Activated T-cell treated with anti-CD3 and anti-CD28 coated beads for 24 hours (primary cell): ENCODE measurements at places on chromosomes 16 and 17.

DNA sequence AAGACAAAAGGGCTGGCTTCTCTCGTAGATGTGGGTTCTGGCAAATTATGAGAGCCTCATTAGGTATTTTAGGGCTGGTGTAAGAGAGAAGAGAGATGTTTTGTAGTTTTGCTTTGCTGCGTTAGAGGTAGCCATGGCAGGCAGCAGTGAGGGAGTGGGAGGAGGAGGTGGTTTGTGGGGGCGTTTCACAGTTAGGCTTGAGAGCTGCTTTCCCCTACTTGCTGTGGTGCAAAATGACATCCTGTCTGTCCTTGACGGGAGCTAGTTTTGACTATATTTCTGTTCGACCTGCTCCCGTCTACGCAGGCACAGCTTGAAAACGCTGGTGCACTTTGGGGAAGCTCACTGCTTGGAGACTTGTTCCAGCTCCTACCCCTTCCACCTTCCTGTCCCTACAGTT lies 75.5 kb downstream of the SLC5A11 start:
- DNase-seq: no peak

DNA sequence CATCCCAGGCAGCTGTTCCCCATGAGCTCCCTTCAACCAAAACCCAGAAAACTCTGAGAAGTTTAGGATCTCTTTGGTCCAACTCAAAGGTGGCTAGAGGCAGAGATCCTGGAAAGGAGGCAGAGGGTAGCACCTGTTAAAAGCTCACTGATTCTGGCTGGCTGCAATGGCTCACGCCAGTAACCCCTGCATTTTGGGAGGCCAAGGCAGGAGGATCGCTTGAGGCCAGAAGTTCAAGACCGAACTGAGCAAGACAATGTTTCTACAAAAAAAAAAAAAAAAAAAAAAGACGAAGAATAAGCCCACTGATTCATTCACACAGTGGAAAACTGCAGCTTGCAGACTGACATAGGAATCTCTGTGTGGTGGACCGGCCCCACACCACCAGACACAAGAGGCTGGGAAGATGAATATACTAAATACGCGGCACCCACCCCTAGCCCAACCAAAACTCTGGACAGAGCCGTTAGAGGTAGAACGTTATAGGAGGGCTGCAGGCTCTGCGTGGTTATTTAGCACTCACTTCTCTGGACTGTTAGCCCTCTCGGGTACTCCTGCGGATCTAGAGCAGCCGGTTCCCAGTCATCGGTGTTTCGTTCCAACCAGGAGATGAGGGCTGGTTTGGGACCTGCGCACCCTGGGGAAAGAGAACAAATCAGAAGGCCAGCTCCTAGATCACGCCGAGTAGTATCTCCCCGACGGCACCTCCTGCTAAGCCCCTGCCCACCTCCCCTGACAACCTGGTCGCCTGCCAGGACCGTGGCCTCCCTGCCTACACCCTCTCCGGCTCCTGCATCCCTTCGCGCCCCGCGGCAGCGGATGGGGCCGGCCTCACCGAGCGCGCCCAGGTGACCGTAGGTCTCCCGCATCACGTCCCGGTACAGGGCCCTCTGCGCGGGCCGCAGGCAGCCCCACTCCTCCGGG lies 925 bp downstream of the ZNF689 start:
- no peak for DNase-seq

DNA sequence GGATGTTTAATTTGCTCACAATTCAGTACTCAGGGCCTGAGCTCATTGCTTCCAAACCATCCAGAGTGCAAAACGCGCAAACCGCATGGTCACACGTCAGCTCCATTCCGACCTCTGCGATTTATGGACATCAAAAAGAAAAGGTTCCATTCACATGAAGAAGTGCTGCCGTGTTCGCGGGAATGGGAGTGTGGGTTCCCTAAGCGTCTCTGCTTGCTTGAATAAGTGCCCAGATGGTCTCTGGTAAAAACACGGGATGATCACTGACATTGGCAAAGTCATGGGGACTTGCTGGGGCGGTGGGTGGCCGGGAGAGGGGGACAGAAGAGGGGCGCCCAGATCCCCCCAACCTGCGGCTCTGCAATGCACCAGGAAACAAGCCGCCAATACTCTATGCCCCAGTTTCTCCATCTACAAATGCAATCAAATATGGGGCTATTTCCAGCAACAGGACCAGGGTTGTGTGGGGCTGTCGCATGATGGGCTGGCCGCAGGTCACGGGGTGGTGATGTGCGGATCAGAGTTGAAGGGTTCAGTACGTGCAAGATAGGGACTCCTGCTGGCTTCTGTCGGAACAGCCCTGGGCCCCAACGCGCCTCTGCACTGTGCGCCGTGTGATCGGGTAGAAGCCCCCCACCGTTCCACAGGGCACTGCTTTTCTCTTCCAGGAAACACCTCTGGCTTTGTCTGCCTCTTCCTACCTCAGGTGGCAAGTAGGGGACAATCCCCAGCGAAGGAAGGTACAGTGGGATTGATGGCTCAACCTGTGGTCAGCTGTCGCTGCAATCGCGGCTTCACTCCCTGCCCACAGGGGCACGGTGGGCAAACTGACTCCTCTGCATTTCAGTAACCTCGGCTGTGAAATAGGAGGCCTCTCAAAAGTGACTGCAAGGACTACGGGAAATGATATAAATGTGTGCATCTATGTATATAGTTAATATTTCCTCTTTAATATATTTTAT lies 11.2 kb downstream of the FOXF1 start:
- DNase-seq: no peak

- no peak for DNase-seq
Measured at GRCh38 chr17:50311112-50311460, 34.8 kb upstream of the XYLT2 start.

DNA sequence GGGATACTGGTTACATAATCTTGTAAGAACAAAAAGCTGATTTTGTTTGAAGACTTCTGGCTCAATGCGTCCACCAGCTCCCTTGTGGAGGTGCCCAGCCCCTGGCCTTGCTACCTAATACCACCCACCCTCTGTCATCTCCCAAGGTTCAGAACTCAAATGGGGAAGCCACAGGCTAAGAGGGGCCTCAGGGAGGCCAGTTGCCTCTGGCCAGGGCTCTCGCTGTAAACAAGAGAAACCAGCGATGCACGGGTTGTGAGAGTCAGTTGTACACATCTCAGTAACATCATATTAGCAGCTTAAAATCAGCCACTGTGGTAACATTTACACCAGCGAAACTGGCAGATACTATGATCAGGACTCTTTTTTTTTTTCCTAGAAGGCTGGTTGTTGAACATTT lies 6.0 kb downstream of the TEKT5 start:
- no peak for DNase-seq

GRCh38 chr16:15035163-15035729 lies 20.6 kb downstream of the NTAN1 start:
- DNase-seq: no peak

GRCh38 chr17:43766413-43767052 lies 7.9 kb upstream of the SOST start:
- no peak for DNase-seq

- no peak for DNase-seq
Measured at GRCh38 chr16:70402916-70403659, 35.8 kb downstream of the ST3GAL2 start.

DNA sequence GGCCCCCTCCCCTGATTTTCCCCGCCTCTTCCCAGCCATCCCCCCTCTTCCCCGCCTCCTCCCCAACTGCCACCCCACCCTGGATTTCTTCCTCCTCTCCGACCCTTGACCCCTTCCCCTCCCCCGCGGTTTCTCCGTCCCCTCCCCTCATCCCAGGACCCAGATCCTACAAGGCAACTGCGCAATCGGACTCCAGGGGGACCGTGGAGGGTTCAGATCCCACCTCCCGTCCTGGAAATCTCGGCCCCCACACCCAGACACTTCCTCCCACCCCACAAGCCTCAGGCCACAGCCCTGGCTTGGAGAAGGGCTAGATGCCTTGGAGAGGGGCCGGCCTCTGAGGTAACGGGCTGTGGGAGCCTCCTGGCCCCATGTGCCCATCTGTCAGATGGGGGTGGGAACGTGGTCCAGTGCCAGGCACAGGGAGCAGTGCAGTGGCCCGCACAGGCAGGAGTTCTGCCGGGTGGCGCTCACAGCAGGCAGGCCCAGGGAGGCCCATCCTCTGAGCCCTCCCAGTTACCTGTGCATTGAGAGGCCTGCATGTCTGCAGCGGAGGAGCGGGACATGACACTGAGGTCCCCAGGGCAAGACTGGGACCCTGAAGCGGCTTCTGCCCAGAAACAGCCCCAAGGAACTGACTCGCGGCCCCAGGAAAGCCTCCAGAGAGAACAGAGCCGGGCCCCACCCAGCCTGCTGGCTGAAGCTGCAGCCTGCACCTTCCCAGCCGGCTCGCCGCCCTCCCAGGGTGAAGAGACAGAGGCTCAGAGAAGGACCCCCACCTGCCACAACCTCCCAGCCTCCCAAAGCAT lies 16.7 kb downstream of the ZNF423 start:
- no peak for DNase-seq

- DNase-seq: no peak
Measured at GRCh38 chr16:88316941-88317612, 65.7 kb upstream of the ZNF469 start.

- no peak for DNase-seq
Measured at GRCh38 chr16:26263406-26263805, 571.6 kb downstream of the HS3ST4 start.

GRCh38 chr17:67779098-67779672 lies 46.1 kb upstream of the BPTF start:
- peak; percentile 5 for DNase-seq

- no peak for DNase-seq
Measured at GRCh38 chr17:28472871-28473497, 460 bp upstream of the SLC13A2 start.

DNA sequence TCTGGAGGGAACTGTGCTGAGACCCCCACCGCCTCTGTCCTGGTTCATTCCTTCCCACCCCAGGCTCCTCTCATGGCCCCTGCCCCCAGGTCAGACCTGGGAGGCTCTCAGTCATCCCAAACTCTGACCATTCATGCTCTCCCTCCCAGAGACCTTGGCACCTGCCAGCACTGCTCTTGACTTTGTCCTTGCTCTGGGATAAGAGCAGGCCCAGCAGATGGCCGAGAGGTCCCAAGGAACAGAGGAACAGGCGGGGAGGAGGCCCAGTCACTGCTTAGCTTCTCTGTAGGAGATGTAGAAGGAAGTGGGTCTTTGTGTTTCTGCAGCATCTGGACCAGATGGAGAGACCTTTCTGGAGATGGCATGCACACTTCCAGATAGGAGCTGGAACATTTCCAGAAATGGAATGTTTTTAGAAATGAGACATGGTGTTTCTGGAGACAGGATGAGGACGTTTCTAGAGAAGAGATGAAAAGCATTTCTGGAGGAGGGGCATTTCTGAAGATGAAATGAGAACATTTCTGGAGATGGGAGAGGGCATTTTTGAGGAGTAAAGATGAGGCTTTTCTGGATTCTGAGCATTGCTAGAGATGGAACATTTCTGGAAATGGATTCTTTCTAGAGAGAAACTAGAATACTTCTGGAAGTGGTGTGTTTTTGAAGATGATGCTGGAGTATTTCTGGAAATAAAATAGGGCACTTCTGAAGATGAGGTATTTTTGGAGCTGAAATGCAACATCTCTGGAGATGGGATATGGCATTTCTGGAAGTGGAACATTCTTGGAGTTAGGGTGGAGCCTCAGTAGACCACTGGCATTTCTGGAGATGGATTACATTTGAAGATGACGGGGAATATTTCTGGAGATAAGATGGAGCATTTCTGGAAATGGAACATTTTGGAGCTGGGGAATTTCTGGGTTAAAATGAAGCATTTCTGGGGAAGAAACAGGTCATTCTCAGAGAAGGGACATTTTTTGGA lies 55.2 kb downstream of the RAI1 start:
- no peak for DNase-seq

DNA sequence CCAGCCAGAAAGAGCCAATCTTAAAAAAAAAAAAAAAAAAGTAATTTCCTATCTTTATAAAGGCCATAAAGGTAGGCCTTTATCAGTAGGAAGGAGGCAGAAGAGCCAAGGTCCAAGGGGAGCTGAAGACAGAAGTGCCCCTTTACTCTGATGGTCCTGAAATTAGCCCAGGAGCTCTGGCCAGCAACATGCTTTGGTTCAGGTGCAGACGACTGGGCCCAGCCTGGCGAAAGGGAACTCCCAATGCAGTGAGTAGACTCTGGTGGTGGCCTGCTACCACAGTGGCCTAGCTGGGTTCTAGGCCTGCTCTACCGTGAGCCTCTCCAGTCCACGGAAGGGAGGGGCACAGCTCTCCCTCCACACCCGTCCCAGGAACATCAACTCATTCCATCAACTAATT lies 23.1 kb upstream of the MEIOB start:
- no peak for DNase-seq

- peak; percentile 13 for DNase-seq
Measured at GRCh38 chr16:17211797-17212196, 259.0 kb downstream of the XYLT1 start.

DNA sequence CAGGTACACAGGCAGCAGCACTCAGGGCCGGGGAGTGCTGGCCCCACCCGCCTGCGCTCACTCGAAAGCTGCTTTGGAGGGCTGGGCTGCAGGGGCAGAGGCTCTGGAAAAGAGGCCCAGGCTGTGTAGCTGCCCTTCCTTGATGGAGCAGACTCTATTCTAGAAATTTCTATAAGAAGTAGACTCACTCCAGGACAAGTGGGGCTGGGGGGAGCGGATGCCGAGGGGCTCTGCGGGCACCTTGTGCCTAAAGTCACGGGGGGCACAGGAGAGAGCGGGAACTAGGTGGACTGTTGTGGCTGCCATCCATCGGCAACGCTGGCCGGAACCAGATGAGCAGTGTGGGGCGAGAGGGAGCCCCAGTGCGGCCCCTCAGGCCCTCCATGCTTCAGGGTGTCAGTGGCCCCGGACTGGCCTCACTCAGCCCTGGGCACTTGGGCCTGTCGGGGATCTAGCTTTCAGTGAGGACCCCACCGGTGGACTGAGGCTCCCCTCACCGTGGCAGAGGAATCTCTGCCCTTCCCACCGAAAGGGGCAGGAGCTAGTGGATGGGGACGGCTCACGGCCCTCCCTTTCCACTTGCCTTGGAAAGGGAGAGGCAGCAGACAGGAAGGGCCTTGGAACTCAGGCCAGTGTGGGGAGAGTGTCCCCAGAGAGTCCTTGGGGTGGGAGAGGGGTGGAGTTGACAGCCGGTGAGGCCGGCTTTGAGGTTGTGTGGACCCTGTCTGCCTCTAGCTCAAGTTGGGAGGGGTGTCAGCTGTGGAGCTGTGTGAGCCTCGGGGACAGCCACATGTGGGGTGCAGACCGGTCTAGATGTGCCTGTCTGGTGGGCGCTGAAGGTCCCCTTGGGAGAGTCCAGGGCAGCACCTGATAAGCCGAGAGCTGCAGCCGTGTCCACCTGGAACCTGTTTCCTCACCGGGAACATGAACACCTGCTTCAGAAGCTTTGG lies 16.6 kb downstream of the ENDOV start:
- DNase-seq: no peak

GRCh38 chr17:17635126-17635525 lies 43.6 kb upstream of the PEMT start:
- no peak for DNase-seq

DNA sequence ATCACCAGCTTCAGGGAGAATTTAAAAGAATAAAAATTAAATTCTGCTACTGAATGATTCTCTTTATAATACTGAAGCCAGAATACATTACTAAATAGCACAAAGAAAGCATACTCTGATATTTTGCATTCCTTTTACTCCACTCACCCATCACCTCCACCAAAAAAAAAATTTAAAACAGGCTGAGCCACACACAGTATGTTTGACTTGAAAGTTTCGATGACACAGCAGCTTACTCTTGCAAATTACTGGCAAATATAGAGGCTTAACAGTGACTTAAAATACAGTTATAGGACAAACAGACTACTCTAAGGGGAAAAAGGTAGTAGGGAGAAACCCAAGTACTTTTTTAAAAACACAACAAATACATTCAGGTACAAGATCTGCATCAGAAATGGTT lies 39.2 kb downstream of the GPATCH8 start:
- no peak for DNase-seq

GRCh38 chr16:29977063-29977825 lies 3.6 kb downstream of the TAOK2 start:
- no peak for DNase-seq
